ENCODE measurements at places on chromosomes 1 and 21. TPM values are rescaled to one million over a fixed set of nuclear protein-coding genes. Genes with fewer than 3 reads are reported as not detected.

The EPHA8 gene
- total RNA-seq: not detected

DNA sequence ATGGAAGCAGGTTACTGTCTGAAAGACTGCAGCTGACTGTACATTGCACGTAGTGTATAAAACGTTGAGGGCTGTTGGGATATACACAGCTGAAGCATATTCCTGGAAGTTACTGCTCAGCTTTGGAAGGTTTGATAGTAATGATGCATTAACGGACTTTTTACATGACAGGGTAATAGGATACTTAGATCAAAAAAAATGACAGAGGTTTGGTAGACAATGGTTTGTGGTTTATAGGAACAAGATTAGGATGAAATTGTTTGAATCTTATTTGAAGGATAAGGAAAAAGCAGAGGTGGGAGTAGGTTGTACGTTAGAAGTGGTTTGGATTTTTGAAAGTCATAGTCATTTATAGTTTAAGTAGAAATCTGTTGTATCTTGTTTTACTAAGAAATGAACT lies 33.0 kb downstream of the ADGRL2 start:
- H3K36me3 ChIP-seq: no peaks in the 10 kb centered on the region
- no peaks in the 10 kb centered on the region for H3K4me1 ChIP-seq
- no peaks in the 10 kb centered on the region for H3K27me3 ChIP-seq
- DNase-seq: no peak

The GPR161 gene
- total RNA-seq: 0.70 TPM

DNA sequence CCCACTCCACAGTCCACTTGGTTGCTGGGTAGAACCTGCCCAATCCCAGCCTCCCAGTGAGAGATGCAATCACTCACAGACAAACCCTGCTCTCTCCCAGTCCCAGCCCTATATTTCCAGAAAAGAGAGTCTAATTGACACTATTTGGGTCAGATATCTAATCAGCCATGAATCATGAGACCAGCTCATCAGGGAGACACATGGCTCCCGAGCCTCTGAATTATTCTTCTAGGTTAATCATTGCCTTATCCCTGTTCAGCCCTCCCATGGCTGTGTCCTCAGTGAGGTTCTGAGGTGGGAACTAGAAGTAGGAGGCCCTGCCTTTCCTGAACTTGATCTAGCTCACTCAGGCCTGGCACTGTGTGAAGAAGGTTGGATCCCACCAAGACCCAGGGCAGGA lies 49.9 kb upstream of the ZC3H12A start:
- no peak for DNase-seq
- no peak overlapping the region for H3K4me3 ChIP-seq
- H3K27ac ChIP-seq: no peak overlapping the region
- H3K4me1 ChIP-seq: no peaks in the 10 kb centered on the region
- no peaks in the 10 kb centered on the region for H3K27me3 ChIP-seq

DNA sequence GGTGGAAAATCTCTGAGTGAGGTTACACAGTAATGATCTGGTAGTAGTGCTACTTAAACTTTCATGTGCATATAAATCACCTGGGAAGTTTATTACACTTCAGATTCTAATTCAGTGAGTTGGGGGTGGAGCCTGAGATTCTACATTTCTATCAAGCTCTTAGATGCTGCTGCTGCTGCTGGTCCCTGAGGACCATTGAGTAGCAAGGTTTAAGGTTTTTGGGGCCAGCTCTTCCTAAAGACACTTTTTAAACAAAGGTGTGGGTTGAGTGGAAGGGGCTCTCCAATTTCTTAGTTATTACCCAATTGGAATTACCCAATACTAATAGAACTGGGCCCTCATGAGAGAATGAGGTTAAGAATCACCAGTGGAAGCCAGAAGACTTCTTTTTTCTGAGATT lies 29.5 kb downstream of the KCNA3 start:
- no peaks in the 10 kb centered on the region for H3K36me3 ChIP-seq
- H3K27me3 ChIP-seq: no peaks in the 10 kb centered on the region
- no peaks in the 10 kb centered on the region for H3K4me1 ChIP-seq
- no peak overlapping the region for H3K4me3 ChIP-seq

DNA sequence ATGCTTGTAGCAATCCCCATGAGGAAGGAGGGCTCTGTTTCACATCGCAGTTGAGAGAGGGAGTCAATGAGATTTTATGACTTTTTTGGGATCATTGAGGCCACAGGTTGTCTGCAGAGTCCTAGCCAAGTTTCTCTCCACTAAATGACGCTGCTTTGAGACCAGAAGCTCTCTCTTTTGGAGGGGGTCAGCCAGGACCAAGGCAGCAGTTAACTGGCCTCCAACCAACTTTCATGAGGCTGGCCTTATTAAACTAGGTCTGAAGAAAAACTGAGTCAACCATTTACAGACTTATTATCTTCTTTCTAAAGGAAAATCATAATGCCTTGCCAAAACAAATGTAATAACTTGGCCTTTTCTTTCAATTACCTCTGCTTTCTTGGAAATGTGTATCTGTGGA lies 8.6 kb downstream of the WLS start:
- H3K4me3 ChIP-seq: no peak overlapping the region
- no peak overlapping the region for H3K27ac ChIP-seq
- no peaks in the 10 kb centered on the region for H3K4me1 ChIP-seq
- no peak for DNase-seq
- H3K27me3 ChIP-seq: no peaks in the 10 kb centered on the region

- H3K4me3 ChIP-seq: peak overlapping the region; percentile 85
- H3K4me1 ChIP-seq: no peaks in the 10 kb centered on the region
- H3K27ac ChIP-seq: no peak overlapping the region
- H3K27me3 ChIP-seq: no peaks in the 10 kb centered on the region
- H3K36me3 ChIP-seq: no peaks in the 10 kb centered on the region
- DNase-seq: no peak
Measured at GRCh38 chr1:116375148-116375886, 2.3 kb downstream of the ATP1A1 start.

GRCh38 chr1:32494196-32494595 lies 29.3 kb downstream of the ZBTB8B start:
- no peak for DNase-seq
- H3K27ac ChIP-seq: no peak overlapping the region
- no peaks in the 10 kb centered on the region for H3K36me3 ChIP-seq
- H3K27me3 ChIP-seq: no peaks in the 10 kb centered on the region

The CALML6 gene
- total RNA-seq: not detected

DNA sequence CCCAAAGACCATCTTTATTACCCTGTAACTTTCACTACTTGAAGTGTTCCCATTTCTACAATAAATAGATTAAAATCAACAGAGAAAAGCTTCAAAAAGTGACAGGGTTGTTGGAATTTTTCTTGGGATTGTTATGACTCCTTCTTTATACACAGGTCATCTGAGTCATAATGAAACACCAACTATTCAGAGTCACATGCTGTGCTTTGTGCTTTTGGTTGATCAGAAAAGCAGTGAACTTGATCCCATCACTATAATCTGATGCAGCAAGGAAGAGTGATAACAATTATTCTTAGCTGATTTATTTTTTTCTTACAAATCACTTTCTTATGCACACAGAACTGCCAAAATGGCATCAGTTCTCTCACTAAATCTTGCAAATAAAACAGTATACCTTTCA lies 422.9 kb downstream of the PTBP2 start:
- DNase-seq: no peak
- H3K4me1 ChIP-seq: no peaks in the 10 kb centered on the region

DNA sequence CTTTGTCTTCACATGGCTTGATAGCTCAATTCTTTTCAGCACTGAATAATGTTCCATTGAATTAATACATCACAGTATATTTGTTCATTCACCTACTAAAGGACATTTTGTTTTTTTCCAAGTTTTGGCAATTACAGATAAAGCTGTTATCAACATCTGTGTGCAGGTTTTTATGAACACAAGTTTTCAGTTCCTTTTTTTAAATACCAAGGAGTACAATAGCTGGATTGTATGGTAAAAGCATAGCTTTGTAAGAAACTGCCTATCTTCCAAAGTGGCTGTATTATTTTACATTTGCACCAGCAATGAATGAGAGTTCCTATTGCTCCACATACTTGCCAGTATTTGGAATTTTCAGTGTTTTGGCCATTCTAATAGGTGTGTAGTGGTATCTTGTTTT lies 4.8 kb upstream of the MCOLN2 start:
- no peak overlapping the region for H3K4me3 ChIP-seq
- no peak overlapping the region for H3K27ac ChIP-seq
- no peak for DNase-seq
- peaks cover 15% of the 10 kb centered on the region for H3K4me1 ChIP-seq
- peaks cover 24% of the 10 kb centered on the region for H3K27me3 ChIP-seq
- no peaks in the 10 kb centered on the region for H3K36me3 ChIP-seq

DNA sequence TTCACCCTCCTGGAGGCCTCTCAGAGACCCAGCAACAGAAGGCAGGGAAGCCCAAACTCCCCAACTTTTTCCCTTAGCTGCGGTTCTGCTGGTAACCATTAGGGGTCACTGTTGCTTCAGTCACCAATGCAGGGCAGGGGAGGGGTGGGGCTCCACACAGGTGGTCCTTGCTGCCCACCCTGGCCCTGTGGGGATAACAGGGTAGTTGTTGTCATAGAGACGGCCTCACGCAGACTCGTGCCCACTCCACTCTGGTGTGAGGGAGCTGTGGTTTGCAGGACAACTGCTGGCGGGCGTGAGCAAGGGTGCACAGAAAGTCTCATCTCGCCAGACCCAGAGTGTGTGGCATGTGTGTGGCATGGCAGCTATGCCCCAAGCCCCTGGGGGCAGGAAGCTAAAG lies 19.9 kb downstream of the INSRR start:
- DNase-seq: no peak
- H3K27me3 ChIP-seq: no peaks in the 10 kb centered on the region
- no peaks in the 10 kb centered on the region for H3K36me3 ChIP-seq
- H3K4me3 ChIP-seq: no peak overlapping the region
- no peak overlapping the region for H3K27ac ChIP-seq
- no peaks in the 10 kb centered on the region for H3K4me1 ChIP-seq

The CYP4A11 gene
- 207 TPM for total RNA-seq

DNA sequence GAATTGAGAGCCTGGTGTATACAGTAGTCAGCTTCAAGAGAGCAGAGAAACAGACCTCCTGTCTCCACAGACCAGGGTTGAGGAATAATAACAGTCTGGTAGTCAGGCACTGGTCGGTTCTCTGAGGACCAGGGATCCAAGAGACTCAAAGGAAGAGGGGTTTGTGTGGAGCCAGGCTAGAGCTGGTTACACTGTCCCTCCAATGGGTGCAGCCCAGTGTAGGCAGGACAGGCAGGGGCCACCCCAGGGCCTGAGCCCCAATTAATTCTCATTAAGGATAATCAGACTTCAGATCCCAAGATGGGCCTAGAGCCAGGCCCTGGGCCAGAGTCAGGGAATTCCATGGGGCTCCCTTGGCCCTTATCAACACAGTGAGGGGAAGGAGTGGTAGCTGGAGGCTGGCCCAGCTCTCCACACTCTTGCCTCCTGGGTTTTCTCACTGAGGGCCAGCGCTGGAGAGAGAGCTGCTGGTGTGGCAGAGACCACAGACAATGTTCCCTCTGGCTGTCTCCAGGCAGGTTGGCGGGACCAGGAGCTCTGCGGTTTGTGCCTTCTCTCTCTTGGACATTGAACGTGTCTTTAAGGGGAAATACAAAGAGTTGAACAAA lies 9.1 kb downstream of the SEMA4A start:
- peak overlapping the region; percentile 69 for H3K27ac ChIP-seq
- DNase-seq: no peak
- no peak overlapping the region for H3K4me3 ChIP-seq
- H3K36me3 ChIP-seq: no peaks in the 10 kb centered on the region

GRCh38 chr1:12505231-12505630 lies 112.8 kb downstream of the DHRS3 start:
- H3K36me3 ChIP-seq: no peaks in the 10 kb centered on the region
- H3K4me1 ChIP-seq: no peaks in the 10 kb centered on the region
- no peak overlapping the region for H3K27ac ChIP-seq
- no peak for DNase-seq

The TDRKH gene
- total RNA-seq: 2.6 TPM

- H3K4me1 ChIP-seq: no peaks in the 10 kb centered on the region
- no peaks in the 10 kb centered on the region for H3K27me3 ChIP-seq
- DNase-seq: no peak
- H3K36me3 ChIP-seq: no peaks in the 10 kb centered on the region
- no peak overlapping the region for H3K27ac ChIP-seq
Measured at GRCh38 chr1:172674831-172675613, 16.1 kb downstream of the FASLG start.

DNA sequence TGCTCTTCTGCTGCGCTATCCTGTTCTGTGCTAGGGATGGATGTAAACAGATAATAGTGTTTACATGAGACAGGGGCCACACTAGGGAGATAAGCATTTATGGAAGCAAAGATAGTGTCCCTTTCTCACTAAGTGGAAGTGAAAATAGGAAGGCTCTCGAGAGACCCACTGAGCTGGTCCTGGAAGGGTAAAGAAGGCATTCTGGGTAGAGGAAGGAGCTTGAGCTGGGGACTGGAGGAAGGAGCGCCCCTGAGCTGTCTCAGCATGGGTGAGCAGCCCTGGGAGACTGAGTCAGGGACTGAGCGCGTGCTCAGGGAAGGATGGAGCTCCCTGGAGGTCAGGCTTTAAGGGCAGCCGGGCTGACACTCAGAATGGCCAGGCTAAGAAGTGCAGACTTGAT lies 93.3 kb downstream of the IGSF21 start:
- H3K36me3 ChIP-seq: no peaks in the 10 kb centered on the region
- no peak overlapping the region for H3K27ac ChIP-seq
- no peaks in the 10 kb centered on the region for H3K4me1 ChIP-seq
- no peak for DNase-seq
- H3K27me3 ChIP-seq: no peaks in the 10 kb centered on the region
- no peak overlapping the region for H3K4me3 ChIP-seq

The TFF2 gene
- not detected for total RNA-seq

- no peak for DNase-seq
- no peaks in the 10 kb centered on the region for H3K27me3 ChIP-seq
- H3K4me3 ChIP-seq: no peak overlapping the region
- H3K27ac ChIP-seq: peak overlapping the region; percentile 26
Measured at GRCh38 chr1:17538428-17539117, 925 bp upstream of the ARHGEF10L start.

DNA sequence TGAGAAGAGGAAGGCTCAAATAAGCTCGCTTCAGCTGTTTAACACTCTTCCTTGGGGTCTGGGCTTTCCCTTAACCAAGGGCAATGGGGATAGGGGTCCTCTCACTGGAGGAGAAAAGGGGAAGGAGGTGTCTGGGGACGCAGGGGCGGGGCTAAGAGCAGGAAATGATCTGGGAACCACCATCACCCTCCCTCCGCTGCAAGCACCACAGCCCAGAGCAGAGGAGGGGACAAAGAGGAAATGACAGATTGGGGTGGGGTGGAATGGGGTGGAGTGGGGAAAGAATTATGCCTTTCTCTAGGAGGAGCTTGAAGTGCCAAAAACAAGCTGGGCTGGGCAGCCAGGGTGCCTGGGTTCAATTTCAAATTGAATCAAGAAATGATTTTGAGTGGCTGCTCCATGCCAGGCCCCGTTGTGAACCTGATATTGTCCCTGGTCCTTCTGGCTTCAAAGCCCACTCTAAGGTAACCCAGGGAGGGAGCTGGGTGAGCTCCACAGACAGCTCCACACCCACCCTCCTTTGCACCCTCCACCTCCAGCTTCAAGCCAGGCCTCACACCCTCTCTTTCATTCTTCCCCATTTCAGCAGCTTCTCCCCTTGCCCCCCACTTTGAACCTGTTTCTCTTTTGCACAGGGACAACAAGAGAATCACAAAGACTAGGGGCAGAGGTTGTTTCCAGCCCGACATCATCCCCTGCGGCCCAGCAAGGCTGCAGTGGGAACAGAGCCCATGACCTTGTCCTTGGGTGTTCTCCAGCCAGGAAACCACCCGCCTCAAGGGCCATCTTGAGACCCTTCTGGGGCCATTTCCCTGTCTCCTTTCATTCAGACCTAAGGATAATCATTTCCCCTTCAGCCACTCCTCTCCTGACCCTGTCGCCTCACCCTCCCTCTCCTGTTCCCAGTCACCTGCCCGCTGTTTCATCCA lies 1.1 kb downstream of the ARHGAP30 start:
- H3K4me3 ChIP-seq: peak overlapping the region; percentile 44
- no peaks in the 10 kb centered on the region for H3K27me3 ChIP-seq
- H3K4me1 ChIP-seq: no peaks in the 10 kb centered on the region
- H3K36me3 ChIP-seq: no peaks in the 10 kb centered on the region
- H3K27ac ChIP-seq: peak overlapping the region; percentile 71

All from right lobe of liver (tissue), 6 donors.